ENCODE measurements at places on chromosomes 5 and 9. TPM values are rescaled to one million over a fixed set of nuclear protein-coding genes. Genes with fewer than 3 reads are reported as not detected.

Gene SLC12A2
- 18.6 TPM for total RNA-seq

Gene TAF11L10
- total RNA-seq: not detected

Gene IL13
- total RNA-seq: 0.31 TPM

Gene TMEFF1
- not detected for total RNA-seq

Gene SAPCD2
- total RNA-seq: 3.3 TPM

Gene HSPB3
- total RNA-seq: 0.31 TPM

Gene SLC25A2
- total RNA-seq: 0.73 TPM

Gene PTGS1
- total RNA-seq: 28.3 TPM

Gene IFNB1
- total RNA-seq: 7.8 TPM

Gene IER5L
- 13.2 TPM for total RNA-seq

Gene KCNN2
- not detected for total RNA-seq
